ENCODE measurements at places on chromosomes 3 and 15.

- DNase-seq: no peak
Observed at GRCh38 chr15:90599644-90600043, 69.9 kb downstream of the CRTC3 start.

- DNase-seq: no peak
Observed at GRCh38 chr3:151166161-151166560, 36.9 kb downstream of the GPR171 start.

DNA sequence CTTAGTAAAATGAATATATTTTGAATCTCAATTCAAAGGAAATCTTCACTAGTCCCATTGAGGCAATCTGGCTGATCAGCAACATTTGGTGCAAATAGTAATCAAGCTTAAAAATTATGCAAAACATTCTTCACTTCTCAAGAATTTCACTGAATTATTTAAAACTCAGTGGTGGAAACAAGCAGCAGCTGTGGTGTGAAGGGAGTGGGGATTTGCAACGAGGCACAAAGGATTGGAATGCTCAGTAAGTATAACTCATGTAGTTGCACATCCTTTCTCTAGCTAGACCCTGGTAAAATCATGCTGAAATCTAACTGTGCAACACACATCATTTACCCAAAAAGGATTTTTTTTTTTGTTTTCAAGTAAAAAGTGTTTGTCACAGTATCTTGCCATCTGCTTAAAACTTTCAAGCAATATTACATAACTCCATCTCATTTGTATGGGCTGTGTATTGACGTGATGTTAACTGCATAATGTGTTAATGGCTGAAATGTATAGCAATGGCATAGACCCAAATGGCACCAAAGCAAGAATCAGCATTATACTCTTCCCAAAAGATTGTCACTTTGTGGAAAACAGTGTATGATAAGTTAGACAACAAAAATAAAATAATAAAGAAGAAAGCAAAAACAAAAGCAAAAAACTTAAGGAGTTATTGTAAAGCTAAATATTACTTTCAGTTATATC is 816.6 kb downstream of the EPHA3 start:
- no peak for DNase-seq

- no peak for DNase-seq
Observed at GRCh38 chr3:67723863-67724262, 69.5 kb upstream of the SUCLG2 start.

DNA sequence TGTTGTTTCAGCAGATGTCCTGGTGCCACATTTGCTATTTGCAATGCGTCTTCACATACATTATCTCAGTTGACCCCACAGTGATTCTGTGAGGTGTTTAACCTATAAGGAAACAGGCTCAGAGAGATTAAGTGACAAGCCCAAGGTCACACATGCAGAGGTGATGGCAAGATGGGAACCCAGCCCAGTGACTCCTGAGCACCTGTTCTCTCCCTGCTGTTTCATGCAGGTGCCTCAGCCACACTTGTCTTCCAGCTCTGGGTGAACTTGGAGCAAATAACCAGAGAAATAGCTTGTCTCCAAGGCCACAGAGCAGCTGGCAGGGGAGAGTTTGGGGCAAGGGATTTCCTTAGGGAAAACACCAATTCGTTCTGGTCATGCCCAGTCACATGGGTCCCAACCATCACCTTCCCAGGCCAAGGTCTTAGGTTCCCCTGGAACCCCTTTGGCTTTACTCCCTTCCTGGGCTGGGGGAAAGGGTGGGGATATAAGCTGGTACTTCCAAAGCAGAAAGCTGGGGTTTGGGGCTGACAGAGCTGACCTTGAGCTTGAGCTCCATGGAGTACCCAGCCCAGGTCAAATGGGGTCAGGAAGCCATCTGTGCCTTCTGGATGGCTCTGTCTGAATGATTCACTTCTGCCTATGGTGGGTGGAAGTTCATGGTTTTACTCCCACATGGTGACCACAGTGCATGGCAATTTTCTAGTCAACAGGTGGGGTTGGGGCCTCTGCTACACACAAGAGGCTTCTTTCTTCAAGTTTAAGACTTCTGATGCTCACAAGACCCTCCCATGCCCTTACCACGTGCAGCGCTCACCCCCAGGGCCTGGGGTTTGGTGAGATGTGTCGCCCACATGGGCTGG is 22.4 kb downstream of the LIPC start:
- no peak for DNase-seq

DNA sequence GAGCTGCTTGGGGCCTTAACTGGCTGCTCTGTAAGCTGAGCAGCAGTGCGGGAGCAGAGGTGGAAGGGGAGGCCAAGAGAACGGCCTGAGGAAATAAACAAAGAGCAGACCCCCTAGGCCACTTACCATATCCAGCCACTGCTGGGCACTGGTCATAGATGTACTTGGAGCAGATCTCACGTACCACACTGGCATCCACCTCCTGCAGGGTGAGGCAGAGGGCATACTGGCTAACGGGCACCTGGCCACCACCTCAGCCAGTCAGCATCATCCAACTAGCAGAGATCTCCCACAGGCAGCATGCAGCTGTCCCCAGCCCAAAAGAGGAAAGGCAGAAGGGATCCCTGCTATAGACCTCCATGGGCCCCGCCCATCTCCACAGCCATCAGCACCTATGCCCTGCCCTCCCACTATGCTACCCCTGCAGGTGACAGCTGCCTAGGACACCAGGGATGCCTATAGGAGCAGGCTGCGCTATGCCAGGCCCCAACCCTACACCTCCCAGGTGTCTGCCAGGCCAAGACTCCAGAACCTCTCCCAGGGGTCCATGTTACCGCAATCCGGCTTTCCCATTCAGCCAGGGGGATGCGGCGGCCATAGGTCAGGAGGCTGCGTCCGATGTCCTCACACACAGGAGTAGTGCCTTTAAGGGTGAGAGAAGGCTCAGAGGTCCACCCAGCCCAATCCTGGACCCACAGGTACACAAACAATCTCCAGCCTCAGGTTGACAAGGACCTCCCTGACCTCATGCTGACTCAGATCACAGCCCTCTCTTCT is 4.6 kb upstream of the COL7A1 start:
- no peak for DNase-seq

DNA sequence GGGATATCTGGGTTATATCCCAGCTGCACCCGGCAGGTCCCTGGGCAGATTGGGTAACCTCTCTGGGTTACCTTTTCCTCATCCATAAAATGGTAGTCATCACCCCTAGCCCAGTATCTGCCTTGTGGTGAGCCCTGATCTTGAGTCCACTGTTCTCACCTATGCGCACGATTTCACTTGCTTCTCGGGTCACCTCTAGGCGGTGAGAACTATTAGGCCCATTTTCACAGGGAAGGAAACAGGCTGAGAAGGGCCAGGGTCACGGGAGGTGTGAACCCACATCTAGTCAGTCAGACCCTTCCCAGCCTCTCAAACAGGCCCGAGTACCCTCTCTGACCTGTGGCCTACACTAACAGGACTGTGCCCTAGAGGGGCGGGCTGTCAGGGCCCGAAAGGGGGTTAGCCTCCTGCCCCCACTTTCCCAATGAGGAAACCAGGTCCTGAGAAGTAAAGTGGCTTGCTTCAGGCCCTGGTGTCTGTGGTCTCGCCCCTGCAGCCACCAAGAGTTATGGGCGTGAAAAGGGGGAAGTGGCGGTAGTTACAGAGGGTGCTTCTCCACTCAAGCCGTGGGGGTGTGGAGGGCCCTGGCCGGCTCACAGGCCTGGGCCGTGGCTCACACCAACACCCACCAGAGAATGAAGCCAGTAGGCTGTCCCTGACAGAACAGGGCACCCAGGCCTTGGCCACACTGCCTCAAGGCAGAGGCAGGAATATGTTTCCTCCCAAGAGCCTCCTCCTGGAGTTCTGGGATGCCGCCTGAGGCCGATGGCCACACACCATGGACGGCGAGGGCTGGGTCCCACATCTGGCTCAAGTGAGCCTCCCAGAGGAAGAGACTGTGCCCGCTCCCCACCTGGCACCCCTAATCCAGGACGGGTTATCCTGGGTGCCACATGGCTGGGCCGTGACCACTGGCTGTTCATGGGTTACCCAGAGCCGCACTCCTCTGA is 19.5 kb downstream of the PSTPIP1 start:
- no peak for DNase-seq

GRCh38 chr3:125148836-125149235 is 63.7 kb downstream of the SLC12A8 start:
- no peak for DNase-seq

DNA sequence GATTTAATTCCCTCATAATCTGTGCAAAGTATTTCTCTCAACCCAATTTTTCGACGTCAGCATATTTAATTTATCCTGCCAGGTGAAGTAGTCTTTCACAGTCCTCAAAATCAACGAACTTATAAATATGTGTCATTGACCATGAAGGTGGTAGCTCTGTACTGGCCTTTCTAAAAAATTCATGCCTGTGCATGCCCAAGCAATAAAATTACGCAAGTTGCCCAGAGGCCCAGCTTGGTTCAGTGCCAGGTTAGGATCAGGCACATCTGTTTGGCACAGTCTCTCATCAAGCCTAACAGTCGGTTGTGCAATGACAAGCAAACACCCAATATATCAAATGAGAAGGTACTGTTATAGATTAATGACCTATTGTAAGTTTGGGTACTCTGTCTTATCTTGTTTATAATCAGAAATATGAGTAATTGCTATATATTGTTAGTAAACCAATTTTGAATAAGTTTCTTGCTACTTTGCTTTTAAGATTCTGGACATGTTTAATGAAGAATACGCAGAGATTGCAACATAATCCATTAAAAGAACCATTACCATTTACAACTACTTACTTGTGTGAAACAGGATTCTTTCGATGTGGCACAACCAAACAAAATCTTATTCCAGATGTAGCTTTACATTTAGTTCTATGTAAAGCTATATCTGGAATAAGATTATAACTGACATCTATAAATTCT is 159.0 kb upstream of the IL12A start:
- no peak for DNase-seq
